Activated CD4-positive, alpha-beta T cell treated with anti-CD3 and anti-CD28 coated beads, Interleukin-2, amount 10 ng/mL, durations not matched to agents 24 days and 14 days (primary cell): ENCODE measurements at places on chromosomes 5 and 9.

GRCh38 chr9:89810431-89810830 lies 205.6 kb downstream of the GADD45G start:
- DNase-seq: no peak

GRCh38 chr9:76459694-76460635 lies 983 bp downstream of the GCNT1 start:
- peak; percentile 65 for DNase-seq

GRCh38 chr5:127802477-127802865 lies 99.3 kb downstream of the CCDC192 start:
- DNase-seq: no peak

- DNase-seq: no peak
Measured at GRCh38 chr5:113164021-113164420, 187.4 kb downstream of the DCP2 start.

DNA sequence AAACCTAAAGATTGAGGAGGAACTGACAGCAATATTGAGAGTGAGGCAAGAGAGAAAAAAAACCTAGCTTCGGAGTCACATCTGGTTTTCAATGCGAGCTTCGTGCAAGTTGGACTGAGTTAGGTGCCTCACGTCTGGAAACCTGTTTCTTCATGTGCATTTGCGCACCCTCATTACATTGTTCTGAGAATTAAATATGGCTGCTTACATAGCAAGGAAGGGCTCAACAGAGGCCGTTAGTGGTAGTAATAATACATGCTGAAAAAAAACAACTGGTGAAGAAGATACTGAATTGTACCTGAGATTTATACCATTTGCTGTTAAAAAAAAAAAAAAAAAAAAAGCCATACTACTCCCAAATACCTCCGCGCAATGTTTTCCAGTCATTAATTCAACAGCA lies 18.6 kb downstream of the DNAJA1 start:
- DNase-seq: no peak
